Stimulated activated CD4-positive, alpha-beta T cell treated with anti-CD3 and anti-CD28 coated beads, Interleukin-2, amount 100 ng/mL, for 24 hours (primary cell): ENCODE measurements at places on chromosomes 7 and 10.

GRCh38 chr10:132430231-132430743 lies 33.3 kb downstream of the PWWP2B start:
- DNase-seq, result no peak

- DNase-seq, result no peak
These were observed 2.4 kb downstream of the LRIT1 start for GRCh38 chr10:84238909-84239308.

- no peak for DNase-seq
These were observed 38.4 kb downstream of the VSTM4 start for GRCh38 chr10:49076741-49077521.

GRCh38 chr7:4175346-4175973 lies 506.6 kb upstream of the FOXK1 start:
- no peak for DNase-seq

DNA sequence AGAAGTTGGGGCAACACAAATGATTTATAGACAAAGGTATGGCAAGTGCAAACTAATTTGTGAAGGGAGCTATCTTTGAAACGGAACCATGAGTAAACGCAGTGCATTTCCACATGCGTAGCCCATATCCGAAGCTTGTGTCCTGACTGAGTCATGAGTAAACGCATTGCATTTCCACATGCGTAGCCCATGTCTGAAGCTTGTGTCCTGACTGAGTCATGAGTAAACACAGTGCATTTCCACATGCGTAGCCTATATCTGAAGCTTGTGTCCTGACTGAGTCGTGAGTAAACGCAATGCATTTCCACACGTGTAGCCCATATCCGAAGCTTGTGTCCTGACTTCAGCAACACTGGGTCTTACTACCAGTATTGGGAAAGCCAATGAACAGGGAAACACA lies 95.0 kb downstream of the CELF2 start:
- no peak for DNase-seq

GRCh38 chr7:99124236-99124635 lies 19.7 kb downstream of the SMURF1 start:
- DNase-seq, result no peak
